Suprapubic skin (tissue), 4 donors: ENCODE measurements at places on chromosomes 5 and 9. TPM values are rescaled to one million over a fixed set of nuclear protein-coding genes. Genes with fewer than 3 reads are reported as not detected.

ALDOB gene
- total RNA-seq: 2.0 TPM

DNA sequence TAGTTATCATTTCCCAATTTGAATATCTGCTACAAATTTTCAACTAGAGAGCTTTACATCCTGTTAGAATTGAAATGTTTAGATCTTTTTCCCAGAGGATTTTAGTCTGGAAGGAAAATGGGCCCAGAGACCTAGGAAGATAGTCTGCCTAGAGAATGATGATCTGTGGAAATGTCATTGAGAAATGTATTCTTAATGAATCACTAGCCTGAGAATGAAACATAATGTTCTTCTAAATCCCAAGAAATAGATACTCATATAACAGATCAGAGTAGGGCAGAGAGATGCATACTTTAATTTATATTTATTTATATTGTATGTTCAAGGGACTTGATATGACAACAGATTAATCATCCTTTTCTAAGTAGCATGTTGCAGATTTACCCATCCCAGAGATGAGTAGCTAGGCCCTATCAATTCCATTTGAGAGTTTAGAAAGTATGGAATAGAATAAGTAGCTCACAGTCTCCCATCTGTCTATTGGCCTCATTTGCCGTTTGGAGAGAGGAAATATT, 25.1 kb upstream of the SLC44A1 start:
- DNase-seq: no peak

DNA sequence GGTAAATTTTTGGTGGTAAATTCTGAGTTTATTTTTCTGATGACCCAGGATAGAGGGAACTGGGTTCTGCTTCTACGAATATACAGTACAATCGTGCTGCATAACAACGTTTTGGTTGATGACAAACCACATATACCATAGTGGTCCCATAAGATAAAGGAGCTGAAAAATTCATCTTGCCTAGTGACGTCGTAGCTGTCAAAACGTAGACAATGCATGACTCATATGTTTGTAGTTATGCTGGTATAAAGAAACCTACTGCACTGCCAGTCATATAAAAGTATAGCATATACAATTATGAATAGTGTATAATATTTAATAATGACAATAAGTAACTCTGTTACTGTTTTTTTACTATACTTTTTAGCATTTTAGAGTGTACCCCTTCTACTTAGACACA, 244.0 kb downstream of the GAS1 start:
- no peak for DNase-seq

SLC34A3 gene
- not detected for total RNA-seq

DNA sequence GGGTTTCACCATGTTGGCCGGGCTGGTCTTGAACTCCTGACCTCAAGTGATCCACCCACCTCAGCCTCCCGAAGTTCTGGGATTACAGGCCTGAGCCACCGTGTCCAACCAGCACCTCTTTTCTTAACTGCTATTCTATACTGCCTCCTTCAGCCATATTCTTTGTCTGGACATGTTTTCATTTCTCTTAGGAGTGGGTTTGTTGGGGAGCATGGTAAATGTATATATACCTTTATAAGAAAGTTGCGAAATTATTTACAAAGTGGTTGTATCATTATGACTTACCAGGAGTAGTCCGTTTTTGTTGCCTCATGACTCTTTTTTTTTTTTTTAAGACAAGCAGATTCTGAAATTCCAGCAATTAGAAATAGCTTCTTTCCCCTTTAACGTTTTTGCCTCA, 38.7 kb downstream of the CDC42SE2 start:
- DNase-seq: no peak

- no peak for DNase-seq
Measured at GRCh38 chr5:143685246-143685815, 126.6 kb upstream of the HMHB1 start.

- no peak for DNase-seq
Measured at GRCh38 chr9:4079906-4080305, 220.0 kb downstream of the GLIS3 start.

DNA sequence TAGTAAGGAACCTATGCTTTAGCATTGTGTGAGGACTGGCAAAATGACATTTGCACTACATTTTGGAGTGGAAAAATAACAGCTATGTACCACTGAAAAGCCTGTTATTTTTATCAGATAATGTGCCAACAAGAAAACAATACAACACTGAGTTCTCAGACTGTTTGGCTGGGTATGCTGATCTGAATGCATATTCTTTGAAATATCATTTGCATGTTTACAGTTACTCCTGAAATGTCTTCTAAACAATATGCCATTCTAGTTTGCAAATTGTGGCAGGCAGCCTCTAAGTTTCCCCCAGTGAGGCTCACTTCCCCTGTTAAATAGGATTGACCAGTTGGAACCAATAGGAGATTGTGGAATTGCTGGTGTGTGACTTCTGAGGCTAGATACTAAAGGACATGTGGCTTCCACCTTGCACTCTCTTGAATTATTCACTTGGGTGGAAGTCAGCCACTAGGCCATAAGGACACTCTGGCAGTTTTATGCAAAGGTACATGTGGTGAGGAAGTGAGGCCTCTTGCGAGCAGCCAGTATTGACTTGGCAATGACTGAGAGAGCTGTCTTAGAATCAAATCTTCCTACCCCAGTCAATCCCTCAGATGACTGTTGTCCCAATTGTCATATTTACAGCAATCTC, 250.4 kb upstream of the PCSK5 start:
- no peak for DNase-seq

GRCh38 chr5:181005791-181006190, 17.1 kb downstream of the BTNL3 start:
- DNase-seq: no peak

DNA sequence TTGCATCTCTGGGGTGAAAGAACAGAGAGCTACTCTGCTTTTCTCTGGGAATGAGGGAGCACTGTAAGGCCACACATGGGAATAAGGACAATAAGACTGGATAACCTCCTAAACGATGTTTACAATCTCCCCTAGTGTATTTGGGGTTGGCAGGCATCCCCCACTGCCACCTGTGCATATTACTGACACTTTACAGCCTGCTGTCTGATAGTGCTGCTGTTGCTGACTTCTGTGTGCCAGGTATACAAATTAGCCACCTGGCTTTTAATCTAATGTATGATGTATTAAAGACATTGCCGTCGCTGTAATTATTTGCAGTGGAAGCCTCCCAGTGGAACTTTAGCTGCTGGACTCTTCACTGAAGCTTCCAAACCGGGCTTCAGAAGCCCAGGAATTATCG, 4.4 kb upstream of the SHISAL2B start:
- DNase-seq: no peak

GRCh38 chr9:124018730-124019697, 7.4 kb downstream of the LHX2 start:
- DNase-seq: no peak

IL31RA gene
- total RNA-seq: 0.89 TPM

ELOVL7 gene
- total RNA-seq: 16.6 TPM

DNA sequence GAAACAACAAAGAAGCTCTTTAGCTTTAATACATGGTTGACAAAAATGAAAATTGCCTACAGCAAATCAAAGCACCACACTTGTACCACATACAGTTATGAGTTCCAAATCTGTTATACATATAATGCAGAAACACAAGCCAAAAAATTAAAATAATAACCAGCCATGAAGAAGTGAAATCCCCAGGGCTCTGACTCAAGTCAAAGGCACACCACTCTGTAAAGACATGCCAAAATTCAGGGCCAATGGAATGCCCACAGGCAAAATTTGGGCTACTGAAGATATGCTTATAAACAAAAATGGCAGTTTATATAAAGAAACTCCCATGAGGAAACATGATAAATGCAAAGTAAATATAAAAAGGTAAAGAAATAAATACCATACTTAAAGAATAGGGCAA, 29.0 kb downstream of the THBS4 start:
- no peak for DNase-seq

- DNase-seq: no peak
Measured at GRCh38 chr5:17279487-17279886, 62.1 kb downstream of the BASP1 start.

GRCh38 chr5:16799796-16800195, 136.3 kb downstream of the MYO10 start:
- DNase-seq: no peak

DNA sequence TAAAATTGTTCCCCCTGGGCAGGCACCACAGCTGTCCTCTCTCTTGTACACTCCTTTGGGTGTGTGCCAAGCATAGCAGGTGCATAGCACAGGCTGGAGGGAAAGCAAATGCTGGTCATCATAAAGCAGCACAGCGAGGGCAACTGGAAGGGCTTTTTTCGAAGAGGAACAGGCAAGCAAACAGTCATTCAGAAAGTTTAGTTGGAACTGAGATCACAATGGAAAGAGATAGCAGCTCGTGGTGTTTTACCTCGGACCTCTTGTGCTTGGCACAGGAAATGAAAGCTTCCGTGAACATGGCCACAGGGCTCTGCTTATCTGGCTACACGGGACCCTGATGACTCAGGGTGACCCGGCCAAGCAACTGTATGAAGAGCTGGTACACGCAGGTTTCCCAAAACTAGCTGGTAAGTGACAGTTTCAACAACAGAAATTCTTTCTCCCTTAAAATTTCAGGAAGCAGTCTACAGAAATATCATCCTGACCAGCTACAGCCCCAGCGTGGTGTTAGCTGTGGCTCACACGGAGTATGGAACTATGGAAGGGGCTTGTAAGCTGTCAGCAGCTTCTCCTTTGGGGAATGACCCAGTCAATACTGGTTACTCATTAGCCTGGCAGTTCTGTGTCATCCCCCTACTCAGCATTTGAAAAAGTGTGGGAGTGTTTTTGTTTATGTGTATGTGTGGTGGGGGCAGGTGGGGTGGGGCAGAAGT, 48.1 kb downstream of the POC5 start:
- no peak for DNase-seq

DNA sequence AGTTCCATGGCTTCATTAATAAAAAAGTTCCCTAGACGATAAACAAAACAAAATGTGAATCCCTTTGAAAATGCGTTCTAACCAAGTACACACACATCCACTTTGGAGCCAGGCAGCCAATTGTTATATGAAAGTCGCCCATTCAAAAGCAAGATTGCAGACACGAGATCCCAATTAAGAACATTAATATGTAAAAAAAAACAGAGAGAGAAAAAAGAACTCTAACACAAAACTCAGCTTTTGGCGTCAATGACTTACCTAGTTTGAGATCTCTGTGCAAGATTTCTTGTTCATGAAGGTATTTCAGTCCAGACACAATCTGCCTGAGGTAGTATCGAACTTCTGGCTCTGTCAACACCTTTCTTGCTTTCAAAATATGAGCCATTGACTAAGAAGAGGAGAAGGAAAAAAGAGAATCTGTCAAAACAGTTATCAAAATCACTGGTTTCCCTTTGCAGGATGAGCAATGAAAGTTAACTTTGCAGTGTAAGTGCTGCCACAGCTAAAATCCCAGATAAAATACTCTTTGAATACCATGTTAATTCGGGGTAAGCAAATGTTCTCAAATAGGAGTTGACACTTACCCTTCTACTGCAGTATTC, 1.6 kb downstream of the PLK2 start:
- no peak for DNase-seq

GRCh38 chr5:156383510-156384265, 56.7 kb downstream of the SGCD start:
- no peak for DNase-seq

DNA sequence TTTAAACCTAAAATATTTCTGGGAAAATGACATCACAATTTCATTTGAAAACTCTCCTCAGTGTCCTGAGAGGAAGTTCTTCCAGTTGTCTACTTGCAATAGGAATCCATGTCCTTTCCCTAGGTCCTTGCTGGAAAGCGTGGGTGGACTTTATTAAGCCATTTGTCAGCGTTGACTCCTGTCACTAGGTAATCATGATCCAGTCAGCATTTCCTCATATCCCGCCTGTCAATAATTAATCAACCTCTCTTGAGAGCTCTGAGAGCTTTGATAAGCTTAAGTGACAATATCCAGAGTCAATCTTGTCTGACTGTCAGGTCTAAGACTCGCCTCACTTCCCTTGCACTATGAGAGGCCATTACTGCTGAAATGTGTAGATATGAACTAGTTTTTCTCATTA, 107.2 kb upstream of the SLIT3 start:
- DNase-seq: no peak

POU4F3 gene
- total RNA-seq: not detected

DNA sequence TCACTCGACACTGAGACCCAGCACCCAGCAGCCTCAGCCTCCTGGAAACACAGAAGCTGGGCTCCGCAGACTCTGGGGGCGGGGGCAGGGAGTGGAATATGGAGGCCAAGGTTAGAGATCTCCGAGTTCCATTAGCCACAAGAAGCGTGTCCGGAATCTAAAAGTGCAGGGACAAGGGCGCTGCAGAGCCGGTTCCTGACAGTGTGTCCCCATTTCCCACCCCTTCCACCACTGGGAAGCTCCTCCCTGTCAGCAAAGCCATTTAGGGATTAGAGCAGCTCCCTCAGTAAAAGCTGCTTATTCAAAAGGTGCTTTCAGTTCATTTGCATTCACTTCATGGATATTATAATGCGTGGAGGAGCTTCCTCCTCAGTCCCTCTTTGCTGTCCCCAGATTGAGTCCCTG, 74.1 kb upstream of the HSPA9 start:
- DNase-seq: no peak
